ENCODE measurements at places on chromosomes 1 and 21.

- DNase-seq = no peak
Observed at GRCh38 chr1:75539230-75540116, 71.4 kb downstream of the SLC44A5 start.

DNA sequence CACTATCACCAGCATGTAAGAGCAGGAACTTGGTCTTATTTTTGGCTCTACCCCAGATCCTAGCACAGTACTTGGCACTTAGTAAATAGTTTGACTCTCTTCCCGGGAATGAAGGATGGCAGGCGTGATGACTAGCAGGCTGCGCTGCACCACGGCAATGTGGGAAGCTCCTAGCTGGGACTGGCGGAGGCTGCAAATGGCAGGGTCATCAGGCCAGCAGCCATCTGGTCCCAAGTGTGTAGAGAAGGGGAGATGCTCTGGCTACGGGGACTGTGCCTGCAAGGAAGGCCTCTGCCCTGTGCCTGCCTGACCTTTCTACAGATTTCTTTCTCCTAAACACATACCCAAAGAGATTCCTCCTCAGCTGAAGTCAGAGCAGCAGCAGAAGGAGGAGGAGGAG lies 95.0 kb downstream of the KCND3 start:
- DNase-seq = no peak

- DNase-seq = no peak
Observed at GRCh38 chr1:181134543-181135436, 46.3 kb downstream of the IER5 start.

GRCh38 chr1:246350745-246351144 lies 156.3 kb downstream of the SMYD3 start:
- no peak for DNase-seq

GRCh38 chr21:29133796-29134195 lies 3.4 kb downstream of the MAP3K7CL start:
- DNase-seq = no peak

- no peak for DNase-seq
Observed at GRCh38 chr1:227576189-227576588, 12.8 kb downstream of the ZNF678 start.

DNA sequence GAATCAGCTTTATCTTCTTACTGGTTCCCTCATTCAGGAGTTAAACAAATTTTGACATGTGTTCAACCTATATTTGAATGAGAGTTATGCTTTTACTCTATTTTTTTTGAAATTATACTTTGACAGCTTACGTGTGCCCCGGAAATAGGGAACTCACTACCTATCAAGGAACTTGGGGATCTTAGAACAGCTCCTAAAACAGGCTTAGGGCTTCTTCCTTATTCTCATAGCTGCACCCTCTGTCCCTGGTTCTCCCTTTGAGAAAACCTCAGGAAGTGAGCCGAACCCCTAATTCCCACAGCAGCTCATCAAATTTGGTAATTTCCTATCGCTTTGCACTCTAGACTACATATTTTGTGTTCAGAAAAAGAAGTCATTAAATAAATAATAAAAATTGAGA lies 81.2 kb upstream of the RUNX3 start:
- DNase-seq = no peak

DNA sequence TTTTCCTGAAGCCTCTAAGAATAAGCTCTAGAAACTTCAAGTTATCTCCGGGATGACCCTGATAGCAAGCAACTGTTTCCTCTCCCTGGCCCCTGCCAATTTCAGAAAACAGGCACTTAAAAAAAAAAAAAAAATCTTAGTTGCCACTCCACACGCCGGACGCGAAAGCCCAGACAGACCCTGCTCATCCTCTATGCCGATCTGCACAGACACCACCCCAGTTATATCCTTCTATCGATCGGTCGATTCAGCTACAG lies 1.7 kb downstream of the ANP32E start:
- DNase-seq = no peak

GRCh38 chr1:180384286-180385005 lies 117.9 kb downstream of the ACBD6 start:
- DNase-seq = no peak

DNA sequence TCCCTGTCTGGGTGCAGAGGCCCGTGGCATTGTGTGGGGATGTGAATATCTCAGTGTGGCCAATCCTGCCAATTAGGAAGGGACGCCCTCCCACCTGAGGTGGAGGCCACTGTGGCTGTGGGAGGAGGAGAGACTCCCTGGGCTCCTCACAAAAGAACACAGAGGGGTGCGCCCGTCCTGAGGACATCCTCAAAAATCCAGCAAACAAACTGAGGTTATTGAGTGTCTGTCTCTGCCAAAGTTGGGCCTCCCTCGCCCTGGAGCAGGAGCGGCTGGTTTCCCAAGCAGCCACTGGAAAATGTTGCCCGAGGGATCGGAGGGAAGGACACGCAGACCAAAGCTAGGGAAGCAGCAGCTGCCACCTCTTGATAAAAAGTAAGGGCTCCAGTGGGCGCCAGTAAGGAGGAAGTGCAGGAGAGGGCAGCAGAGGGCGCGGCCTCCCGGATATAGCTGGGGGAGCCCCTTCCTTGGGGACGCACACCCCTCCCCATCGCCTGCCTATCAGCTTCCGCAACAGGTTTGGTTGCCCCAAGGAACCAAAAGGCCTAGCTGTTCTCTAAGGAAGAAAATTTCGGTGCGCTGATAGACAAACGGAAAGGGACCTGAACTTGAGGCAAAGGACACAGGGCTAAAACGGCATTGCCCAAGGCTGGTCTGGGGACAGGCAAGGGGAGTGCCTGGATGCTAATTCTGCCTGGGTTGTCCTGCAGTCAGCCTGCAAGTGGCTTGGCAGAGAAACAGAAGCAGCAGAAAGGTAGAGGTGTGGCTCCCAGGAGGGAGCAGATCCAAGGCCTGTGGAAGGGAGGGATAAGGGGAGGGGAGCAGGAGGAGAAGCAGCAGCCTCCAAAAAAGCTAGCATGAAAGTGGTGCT lies 1.7 kb upstream of the GRIK3 start:
- DNase-seq = no peak

- peak; percentile 46 for DNase-seq
Observed at GRCh38 chr1:241998412-241998921, 431 bp downstream of the MAP1LC3C start.

GRCh38 chr1:201877877-201878401 lies 10.8 kb upstream of the SHISA4 start:
- DNase-seq = peak; percentile 45

GRCh38 chr1:219227360-219228057 lies 53.8 kb downstream of the LYPLAL1 start:
- no peak for DNase-seq

GRCh38 chr21:41488080-41488479 lies 19.9 kb downstream of the TMPRSS2 start:
- no peak for DNase-seq

- no peak for DNase-seq
Observed at GRCh38 chr1:169795687-169796086, 980 bp upstream of the METTL18 start.

GRCh38 chr1:19468397-19468956 lies 16.9 kb downstream of the CAPZB start:
- DNase-seq = no peak

- no peak for DNase-seq
Observed at GRCh38 chr1:113178106-113178505, 105.1 kb downstream of the LRIG2 start.

- DNase-seq = no peak
Observed at GRCh38 chr1:189269011-189269410, 1208.7 kb downstream of the BRINP3 start.

- no peak for DNase-seq
Observed at GRCh38 chr1:77536813-77537212, 145.6 kb downstream of the ZZZ3 start.

GRCh38 chr21:43797925-43798715 lies 8.7 kb downstream of the RRP1 start:
- no peak for DNase-seq

DNA sequence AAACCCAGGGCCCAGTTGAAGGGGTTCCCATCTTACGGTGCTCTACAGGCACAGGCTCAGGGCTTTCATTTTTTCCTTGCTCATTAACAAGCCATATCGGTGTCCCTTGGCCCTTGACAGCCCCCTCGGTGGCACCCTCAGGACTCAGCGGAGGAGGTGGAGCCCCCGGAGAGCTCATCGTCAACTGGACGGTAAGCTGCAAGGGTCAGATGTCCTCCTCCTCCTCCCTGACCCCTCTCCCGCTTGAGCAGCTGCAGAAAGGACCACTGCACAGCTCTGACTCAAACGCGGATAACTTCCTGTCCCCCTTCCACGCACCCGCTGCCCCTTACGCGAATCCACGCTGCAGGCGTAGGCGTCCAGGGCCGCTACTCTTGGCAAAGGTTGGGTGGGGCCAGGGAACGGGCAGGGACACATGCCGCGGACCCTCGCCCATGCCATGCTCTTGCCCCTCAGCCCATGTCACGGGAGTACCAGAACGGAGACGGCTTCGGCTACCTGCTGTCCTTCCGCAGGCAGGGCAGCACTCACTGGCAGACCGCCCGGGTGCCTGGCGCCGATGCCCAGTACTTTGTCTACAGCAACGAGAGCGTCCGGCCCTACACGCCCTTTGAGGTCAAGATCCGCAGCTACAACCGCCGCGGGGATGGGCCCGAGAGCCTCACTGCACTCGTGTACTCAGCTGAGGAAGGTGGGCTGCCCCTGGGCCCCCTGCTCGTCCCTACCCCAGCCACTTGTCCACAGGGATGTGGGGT lies 14.7 kb downstream of the TMEM81 start:
- no peak for DNase-seq

- no peak for DNase-seq
Observed at GRCh38 chr1:76951153-76951552, 83.9 kb downstream of the ST6GALNAC5 start.

- no peak for DNase-seq
Observed at GRCh38 chr1:26696654-26697430, 1.0 kb downstream of the ARID1A start.

GRCh38 chr21:33441489-33442477 lies 38.0 kb downstream of the TMEM50B start:
- DNase-seq = no peak

GRCh38 chr1:43558346-43558841 lies 27.7 kb downstream of the PTPRF start:
- peak; percentile 28 for DNase-seq

- no peak for DNase-seq
Observed at GRCh38 chr1:72064196-72065075, 217.9 kb downstream of the NEGR1 start.

DNA sequence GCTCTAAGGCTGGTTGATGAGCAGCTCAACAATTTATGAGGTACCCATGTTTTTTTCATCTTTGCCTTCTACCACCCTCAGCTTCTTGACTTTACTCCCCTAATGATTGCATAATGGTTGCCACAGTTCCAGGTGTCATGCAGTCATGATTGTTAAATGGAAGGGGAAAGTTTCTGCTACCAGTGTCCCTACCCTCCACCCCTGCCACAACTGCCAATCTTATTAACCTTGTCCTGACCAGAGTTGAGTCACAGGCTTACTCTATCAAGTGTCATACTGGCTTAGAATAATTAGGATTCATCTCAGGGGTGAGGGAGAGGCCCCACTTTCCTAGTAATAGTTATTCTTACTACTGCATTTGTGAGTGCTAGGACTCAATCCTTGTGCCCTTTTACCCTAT lies 7.9 kb upstream of the FUBP1 start:
- DNase-seq = no peak

- no peak for DNase-seq
Observed at GRCh38 chr1:84940481-84940880, 47.5 kb upstream of the LPAR3 start.

DNA sequence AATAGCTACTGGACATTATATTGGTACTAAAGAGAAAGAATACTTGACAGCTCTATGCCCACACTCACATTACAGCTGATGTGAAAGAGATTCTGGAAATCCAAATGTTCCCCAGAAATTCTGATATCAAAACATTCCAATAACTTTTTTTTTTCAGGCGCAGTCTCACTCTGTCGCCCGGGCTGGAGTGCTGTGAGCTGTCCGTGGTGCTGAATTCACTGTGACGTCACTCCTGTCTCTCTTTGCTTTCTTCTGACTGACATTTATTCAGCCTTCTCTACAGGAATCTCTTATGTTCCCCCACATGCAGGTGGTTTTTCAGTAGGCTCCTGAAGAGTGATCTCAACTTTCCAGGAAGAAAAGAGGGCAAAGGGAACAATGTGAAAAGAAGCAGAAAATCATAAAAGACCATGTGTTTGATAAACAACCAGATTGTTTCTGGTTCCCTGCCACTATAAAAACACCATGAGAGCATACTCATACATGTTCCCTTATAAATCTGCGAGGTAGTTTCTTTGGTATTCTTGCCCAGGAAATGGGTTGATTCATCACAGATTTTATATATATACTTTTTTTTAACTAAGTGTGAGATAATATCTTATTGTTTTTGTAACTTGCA lies 6.2 kb downstream of the S100A7A start:
- DNase-seq = no peak

GRCh38 chr1:17163789-17164666 lies 40.9 kb upstream of the PADI1 start:
- no peak for DNase-seq

GRCh38 chr1:33221385-33221758 lies 34.9 kb upstream of the ZNF362 start:
- no peak for DNase-seq

DNA sequence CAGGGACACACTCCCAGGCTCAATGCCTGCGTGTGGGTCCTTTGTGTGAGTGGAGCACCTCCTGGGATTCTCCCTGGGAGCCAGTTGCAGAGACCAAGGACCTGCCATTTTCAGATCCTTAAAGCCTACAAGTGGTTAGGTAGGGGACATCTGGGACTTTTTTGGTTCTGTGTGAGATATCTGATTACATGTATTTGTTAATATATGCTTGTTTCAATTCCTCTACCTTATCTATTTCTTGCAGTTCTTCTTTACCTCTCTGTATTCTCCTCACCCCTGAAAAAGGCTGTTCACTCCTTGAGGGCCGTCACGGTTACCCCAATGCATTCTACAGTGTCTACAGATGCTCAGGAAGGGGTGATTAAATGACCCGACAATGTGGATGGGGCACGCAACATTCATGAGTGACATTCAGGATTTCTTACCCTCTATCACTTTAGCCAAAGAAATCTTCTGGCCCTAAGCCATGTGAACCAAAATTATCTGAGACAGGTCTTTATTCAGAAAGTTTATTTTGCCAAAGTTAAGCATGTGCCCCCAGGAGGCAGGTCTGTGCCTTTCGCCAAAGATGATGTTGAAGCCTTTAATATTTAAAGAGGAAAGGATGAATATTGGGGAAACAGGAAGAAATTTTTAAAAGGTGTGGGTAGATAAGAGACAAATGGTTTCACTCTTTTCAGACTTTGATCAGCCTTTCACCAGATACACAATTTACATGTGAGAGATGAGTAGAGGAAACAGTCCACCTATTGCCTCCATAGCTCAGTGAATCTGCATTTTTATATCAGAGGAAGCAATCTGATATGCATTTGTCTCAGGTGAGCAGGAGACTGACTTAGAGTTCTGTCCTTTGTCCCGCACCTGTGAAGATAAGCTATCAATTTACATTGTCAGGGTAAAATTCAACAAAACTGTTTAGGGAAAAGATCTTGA lies 44.6 kb upstream of the MPZL1 start:
- no peak for DNase-seq
